ENCODE measurements at places on chromosomes 11 and 22.

GRCh38 chr11:18720808-18721560, 5.0 kb downstream of the IGSF22 start:
- peak; percentile 70 for DNase-seq

DNA sequence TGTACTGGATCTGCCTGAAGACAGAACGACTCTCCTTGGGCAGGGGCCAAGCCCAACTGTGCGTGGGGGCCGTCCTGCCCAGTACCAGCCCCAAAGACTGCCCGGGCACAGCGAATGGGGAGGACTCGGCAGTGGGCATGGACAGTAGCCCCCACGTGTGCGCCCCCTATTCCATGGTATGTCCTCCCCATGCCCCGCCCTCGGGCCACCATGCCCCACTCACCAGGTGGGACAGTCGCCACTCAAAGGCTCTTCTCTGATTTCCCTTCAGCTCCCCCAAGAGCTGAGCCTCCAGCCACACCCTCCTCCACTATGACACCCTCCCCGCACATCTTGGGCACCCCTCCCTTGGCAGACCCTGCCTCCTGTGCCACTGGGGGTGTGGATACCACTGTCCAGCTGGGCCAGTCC, 43.5 kb downstream of the GNB1L start:
- DNase-seq, result no peak

DNA sequence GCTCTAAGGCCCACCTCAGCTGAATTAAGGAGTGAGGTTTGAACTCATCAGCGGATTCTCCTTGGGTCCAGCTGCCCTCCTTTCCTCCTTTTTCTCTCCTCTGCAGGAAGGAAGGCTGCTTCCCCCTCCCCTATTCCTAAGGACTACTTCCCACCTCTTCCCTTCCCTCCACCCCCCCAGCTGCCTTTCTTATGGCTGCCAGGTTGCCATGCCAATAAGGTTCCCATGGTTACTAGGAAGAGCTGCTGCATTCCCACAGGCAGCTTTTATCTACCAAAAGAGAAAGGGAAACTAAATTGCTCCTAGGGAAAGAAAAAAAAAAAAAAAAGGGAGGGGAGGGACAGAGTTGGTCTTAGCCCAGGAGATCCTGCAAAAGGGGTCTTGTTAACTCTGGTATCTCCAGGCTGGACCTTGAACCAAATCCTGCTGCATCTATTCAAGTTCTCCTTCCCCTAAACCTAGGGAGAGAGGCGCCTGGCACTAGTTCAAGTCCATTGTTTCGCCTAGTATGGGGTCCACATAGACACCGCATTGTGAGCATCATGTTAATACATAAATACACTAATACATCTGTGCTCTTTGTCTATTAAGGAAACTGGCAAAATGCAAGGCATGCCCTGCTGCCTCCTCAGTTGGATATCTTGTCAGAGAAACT, 21.2 kb upstream of the FEZ1 start:
- DNase-seq, result no peak

DNA sequence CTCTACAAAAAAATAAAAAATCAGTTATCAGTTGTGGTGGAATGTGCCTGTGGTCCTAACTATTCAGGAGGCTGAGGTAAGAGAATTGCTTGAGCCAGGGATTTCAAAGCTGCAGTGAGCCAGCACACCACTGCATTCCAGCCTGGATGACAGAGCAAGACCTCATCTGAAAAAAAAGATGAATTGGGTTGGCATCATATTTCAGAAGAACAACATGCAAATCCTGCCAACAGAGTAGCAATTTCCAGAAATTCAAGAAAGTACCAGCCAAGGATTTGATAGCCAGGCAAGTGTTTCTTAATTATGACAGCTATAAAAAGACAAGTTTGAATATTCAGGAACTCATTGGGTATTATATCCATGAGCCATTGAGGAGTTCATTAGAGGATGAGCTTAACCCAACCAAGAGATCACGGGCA, 75.2 kb downstream of the USP47 start:
- DNase-seq, result no peak

- no peak for DNase-seq
Observed at GRCh38 chr11:47329431-47329986, 23.0 kb downstream of the MYBPC3 start.

- DNase-seq, result no peak
Observed at GRCh38 chr11:127926721-127927120, 660.6 kb downstream of the ETS1 start.

DNA sequence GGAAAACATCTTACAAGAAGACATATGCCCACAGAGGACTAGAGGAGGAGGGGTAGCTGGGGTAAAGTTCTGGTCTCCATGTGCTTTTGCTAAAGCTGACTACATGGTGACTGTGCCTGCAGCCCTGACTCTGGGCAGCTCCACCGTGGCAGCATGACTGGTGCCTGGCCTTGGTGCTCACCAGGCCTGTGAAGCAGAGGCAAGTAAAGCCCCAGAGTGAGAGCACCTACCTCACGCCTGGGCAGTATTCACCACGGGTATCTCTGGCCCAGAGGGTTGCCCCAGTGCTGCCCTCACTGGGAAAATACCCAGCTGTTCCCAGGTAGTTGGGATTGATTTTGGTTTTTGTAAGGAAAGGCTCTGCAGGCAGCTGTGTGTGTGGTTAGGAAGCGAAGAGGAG, 78.3 kb downstream of the CTTN start:
- DNase-seq, result no peak

- DNase-seq, result no peak
Observed at GRCh38 chr22:28424427-28425080, 255.1 kb downstream of the TTC28 start.

GRCh38 chr11:65814986-65815565, 18.7 kb upstream of the SNX32 start:
- DNase-seq, result no peak

- no peak for DNase-seq
Observed at GRCh38 chr11:126339073-126339862, 16.2 kb upstream of the ST3GAL4 start.

DNA sequence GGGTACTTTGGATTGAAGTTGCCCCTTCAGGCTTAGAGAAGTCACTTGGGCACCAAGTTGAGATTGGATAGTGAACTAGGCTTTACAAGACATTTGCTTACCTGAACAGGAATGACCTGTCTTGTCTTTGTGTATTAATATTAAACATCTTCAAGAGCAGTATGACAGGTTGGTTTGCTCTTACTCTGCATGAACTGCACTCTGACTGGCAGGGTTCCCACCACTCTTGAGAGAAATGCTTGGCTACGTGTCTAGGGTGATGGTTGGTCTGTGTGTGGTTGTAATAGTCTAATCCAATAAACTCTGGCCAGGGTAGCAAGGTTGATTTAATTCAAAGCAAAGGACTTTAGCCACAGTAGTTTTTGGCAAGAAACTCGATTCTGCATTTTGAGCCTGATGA, 20.1 kb upstream of the SPTBN2 start:
- DNase-seq, result no peak

GRCh38 chr11:47667135-47667534, 24.8 kb upstream of the MTCH2 start:
- no peak for DNase-seq

GRCh38 chr11:18633256-18634139, 644 bp downstream of the SPTY2D1 start:
- DNase-seq, result no peak

All from A549 (cell line).